ENCODE measurements at places on chromosomes 7 and 10.

DNA sequence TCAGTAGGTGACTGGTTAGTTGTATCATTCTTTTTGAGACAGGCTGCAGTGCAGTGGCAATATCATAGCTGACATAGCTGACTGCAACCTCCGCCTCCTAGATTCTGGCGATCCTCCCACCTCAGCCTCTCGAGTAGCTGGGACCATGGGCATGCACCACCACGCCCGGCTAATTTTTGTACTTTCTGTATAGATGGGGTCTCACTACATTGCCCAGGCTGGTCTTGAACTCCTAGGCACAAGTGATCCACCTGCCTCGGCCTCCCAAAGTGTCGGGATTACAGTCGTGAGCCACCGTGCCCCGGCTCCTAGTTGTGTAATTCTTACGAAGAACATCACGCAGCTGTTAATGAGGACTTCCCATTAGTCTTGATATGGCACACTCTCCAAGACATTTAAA is 123.4 kb upstream of the VKORC1L1 start:
- no peak for DNase-seq

DNA sequence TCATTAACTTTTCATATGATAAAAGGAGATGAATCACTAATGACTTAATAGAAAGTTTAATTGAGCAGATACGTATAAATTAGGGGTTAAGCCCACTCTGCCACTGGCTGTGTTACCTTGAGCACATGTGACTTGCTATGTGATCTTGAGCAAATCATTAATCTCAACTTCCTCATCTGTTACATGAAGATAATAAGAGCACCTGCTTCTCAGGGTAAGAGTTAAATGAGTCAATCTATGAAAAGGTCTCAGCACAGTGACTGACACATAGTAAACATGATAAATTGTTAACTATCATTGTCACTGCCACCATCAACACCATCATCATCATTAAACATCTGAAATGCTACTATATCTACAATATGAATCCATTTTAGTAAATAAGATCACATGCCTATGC is 110.8 kb downstream of the TPK1 start:
- no peak for DNase-seq

GRCh38 chr10:94521276-94522250 is 24.0 kb upstream of the HELLS start:
- no peak for DNase-seq

GRCh38 chr7:112573302-112574039 is 92.7 kb downstream of the LSMEM1 start:
- no peak for DNase-seq

- DNase-seq, result no peak
Observed at GRCh38 chr10:64394744-64395143, 873.5 kb downstream of the REEP3 start.

DNA sequence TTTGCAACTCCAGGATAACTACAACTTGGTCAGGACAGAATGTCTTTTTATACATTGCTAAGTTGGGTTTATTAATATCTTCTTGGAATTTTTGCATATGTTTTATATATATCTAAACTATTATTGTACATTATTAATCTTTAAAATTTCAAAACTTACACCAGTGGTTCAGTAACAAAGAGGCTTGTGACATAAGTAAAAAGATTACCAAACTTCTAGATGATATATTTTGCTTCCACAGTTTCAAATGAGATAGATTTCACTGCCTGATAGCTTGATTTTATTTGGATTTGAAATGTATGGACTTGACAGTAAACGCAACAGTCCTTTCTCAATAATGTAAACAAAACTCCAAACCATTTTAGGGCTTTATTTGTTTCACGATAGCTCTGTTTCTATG is 701.2 kb upstream of the IGFBP3 start:
- no peak for DNase-seq

GRCh38 chr10:28942012-28942411 is 264.7 kb downstream of the BAMBI start:
- no peak for DNase-seq

Measured in omental fat pad (tissue), 4 donors.